Stimulated activated CD4-positive, alpha-beta T cell treated with anti-CD3 and anti-CD28 coated beads, Interleukin-1b, Interleukin-23, amount 100 ng/mL, for 24 hours (primary cell): ENCODE measurements at places on chromosomes 11 and 22.

DNA sequence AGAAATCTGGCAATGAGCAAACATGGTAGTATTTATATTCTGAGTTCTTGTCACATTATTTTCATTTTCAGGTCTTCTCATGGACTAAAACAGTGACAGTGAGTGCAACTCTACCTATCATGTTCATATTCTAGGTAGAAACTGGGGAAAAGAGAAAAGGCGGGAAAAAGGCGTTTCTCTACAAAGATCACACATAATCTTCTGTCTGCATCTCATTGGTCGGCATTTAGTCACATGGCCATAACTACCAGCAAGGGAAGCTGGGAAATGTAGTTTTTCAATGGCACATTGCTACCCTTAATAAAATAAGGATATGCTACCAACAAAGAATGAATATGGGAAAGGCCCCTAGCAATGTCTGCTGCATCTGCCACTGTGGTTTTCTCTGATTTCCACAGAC, 57.6 kb upstream of the B3GAT1 start:
- no peak for DNase-seq

DNA sequence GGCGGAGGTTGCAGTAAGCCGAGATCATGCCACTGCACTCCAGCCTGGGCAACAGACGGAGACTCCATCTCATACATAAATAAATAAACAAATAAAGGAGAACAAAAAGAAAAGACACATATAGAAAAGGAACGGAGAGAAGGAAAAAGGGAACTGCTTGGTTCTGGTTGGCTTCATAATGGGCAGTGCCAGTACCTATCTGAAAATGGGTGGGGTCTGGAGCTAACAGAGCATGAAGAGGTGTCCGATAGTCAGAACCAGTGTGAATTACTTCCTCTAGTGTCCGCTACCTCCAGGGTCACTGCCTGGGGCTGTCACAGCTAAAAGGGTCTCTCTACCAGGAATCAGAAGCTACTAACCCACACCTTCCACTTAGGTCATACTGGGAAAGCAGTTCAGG, 27.2 kb upstream of the TTC28 start:
- no peak for DNase-seq

- DNase-seq = no peak
Measured at GRCh38 chr11:17478070-17478469, 1.4 kb upstream of the ABCC8 start.

- DNase-seq = no peak
Measured at GRCh38 chr11:38278457-38279141, 1680.6 kb upstream of the RAG2 start.
